Calu3 (cell line): ENCODE measurements at places on chromosomes 7 and 10. TPM values are rescaled to one million over a fixed set of nuclear protein-coding genes. Genes with fewer than 3 reads are reported as not detected.

Gene WIPF3
- total RNA-seq: 4.9 and 6.4 TPM in 2 replicates

DNA sequence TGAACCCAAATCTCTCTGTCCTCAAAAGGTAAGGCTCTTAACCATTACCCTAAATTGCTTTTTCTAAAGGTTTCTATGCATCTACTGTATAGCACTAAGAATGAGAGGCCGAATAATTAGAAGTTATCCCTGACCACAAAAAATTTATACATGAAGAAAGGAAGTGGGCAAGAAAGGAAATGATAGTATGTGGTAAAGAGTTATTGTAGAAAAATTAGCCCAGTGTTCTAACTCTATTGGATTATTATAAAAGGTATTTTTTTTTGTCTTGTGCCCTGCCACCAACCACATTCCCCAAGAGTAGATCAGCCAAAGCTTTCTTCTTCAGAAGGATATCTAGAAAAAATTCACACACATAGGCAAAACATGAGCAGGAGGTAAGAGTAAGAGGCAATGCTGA lies 45.4 kb downstream of the DKK1 start:
- no peak for DNase-seq
- H3K4me3 ChIP-seq: no peak overlapping the region
- peaks cover 38% of the 10 kb centered on the region for H3K4me1 ChIP-seq
- no peaks in the 10 kb centered on the region for H3K27me3 ChIP-seq
- H3K36me3 ChIP-seq: no peaks in the 10 kb centered on the region

GRCh38 chr10:71316056-71316785 lies 2.8 kb upstream of the SLC29A3 start:
- peaks cover 22% of the 10 kb centered on the region for H3K27me3 ChIP-seq
- H3K4me1 ChIP-seq: peaks cover 10% of the 10 kb centered on the region
- no peak overlapping the region for H3K4me3 ChIP-seq
- peaks cover 13% of the 10 kb centered on the region for H3K36me3 ChIP-seq

- no peak overlapping the region for H3K4me3 ChIP-seq
- no peak overlapping the region for H3K27ac ChIP-seq
- H3K36me3 ChIP-seq: no peaks in the 10 kb centered on the region
- no peaks in the 10 kb centered on the region for H3K4me1 ChIP-seq
- H3K27me3 ChIP-seq: no peaks in the 10 kb centered on the region
Measured at GRCh38 chr10:10479465-10479864, 538.2 kb upstream of the CELF2 start.

DNA sequence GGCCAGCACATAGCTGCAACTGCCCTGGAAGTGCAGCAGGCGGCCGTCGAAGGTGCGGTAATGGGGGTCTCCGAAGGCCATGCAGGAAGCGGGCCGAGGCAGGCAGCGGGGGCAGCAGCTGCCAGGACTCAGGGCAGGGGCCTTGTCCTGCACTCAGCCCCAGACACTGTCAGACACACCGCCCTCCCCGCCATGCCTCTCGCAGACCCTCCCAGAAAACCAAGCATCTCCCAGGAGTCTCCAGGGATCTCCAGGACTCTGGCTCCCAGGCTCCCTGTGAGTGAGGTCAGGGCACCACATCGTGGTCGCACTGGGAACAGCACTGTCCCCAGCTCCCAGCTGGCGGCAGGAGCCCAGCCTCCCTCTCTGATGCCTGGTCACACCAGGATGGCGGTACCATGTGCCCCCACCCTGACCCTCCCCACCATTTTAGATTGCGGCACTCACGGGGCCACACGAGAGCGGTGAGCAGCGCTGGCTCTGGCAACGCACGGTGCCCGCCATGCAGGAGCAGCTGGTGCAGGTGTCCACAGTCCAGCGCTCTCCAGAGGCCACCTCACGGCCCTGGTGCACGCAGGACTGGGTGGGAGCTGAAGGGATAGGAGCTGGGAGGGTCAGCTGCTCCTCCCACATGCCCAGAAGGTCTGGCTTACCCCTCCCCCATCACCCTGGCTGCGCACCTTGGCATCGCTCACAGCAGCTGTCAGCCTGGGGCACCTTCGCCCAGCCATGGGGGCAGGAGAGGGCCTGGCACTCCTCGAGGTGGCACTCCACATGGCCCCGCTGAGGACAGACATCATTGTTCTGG lies 17.5 kb downstream of the ATP6V1F start:
- H3K27ac ChIP-seq: no peak overlapping the region
- H3K4me3 ChIP-seq: no peak overlapping the region
- H3K36me3 ChIP-seq: peaks cover 4% of the 10 kb centered on the region
- H3K27me3 ChIP-seq: no peaks in the 10 kb centered on the region
- H3K4me1 ChIP-seq: peaks cover 6% of the 10 kb centered on the region
- DNase-seq: no peak

GRCh38 chr10:49500412-49500811 lies 38.5 kb downstream of the ERCC6 start:
- H3K27ac ChIP-seq: no peak overlapping the region
- no peaks in the 10 kb centered on the region for H3K27me3 ChIP-seq
- no peaks in the 10 kb centered on the region for H3K4me1 ChIP-seq
- H3K36me3 ChIP-seq: no peaks in the 10 kb centered on the region
